ENCODE measurements at places on chromosomes 7 and 10. TPM values are rescaled to one million over a fixed set of nuclear protein-coding genes. Genes with fewer than 3 reads are reported as not detected.

DNA sequence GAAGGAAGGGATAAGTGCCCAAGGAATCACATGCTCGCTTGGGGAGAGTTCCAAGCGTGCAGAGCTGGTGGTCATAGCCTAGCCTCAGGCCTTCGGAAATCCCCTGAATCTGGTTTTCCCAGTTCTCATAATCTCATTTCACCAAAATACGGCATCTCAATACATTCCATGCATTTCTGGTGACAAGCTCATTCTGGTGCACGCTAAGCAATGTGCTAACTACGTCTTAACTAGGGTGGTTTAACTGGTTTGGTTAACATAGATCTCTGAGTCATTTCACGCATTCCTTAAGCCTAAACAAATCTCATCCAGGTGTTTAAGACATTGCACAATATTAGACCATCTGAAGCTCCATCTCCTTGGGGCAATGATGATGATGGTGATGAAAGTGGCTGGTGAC, 72.9 kb upstream of the STEAP1B start:
- H3K27ac ChIP-seq, result no peak overlapping the region
- no peaks in the 10 kb centered on the region for H3K4me1 ChIP-seq
- no peak overlapping the region for H3K4me3 ChIP-seq

ANKRD16 gene
- total RNA-seq, result 7.7 TPM

DNA sequence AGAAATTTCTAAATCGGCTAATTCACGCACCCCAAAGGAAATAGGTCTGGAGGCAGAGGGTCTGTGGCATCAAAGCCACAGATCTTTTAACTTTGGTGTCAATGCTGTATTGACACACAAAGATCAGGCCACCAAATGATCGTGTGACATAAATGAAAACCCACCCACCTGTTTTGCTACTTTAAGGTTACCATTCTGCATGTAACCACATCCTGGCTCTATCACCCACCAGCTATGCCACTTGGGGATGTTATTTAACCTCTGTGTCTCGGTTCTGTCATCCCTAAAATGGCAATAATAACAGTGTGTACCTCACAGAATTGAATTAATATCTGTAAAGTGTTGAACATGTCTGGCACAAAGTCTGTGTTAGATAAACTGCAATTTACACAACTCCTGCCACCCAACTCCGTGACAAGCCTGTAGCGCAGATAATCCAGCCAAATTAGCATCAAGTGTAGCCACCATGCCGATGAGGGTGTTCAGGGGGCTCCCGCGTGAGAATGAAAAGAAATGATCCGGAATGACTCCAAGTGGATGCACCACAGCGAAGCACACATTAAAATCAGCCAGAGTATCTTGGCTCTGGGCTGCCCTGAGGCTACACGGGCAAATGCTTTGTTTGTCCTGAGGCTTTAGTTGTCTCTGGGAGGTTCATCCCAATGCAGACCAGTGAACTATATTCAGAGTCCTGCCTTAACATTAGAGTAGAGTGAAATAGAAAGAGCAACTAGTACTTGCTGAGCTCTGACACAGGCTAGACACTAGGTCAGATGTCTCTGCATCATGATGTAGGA, 158.4 kb upstream of the NEBL start:
- H3K27ac ChIP-seq, result no peak overlapping the region
- H3K27me3 ChIP-seq, result no peaks in the 10 kb centered on the region

- no peak overlapping the region for H3K4me3 ChIP-seq
- no peaks in the 10 kb centered on the region for H3K4me1 ChIP-seq
- no peaks in the 10 kb centered on the region for H3K27me3 ChIP-seq
- peaks cover 9% of the 10 kb centered on the region for H3K36me3 ChIP-seq
These were observed 95.5 kb downstream of the UBE3C start for GRCh38 chr7:157234271-157234670.

- H3K27ac ChIP-seq, result no peak overlapping the region
- no peaks in the 10 kb centered on the region for H3K27me3 ChIP-seq
- H3K4me1 ChIP-seq, result peaks cover 3% of the 10 kb centered on the region
- DNase-seq, result no peak
- H3K36me3 ChIP-seq, result no peaks in the 10 kb centered on the region
These were observed 565.5 kb downstream of the PARD3 start for GRCh38 chr10:34249634-34250033.

- no peaks in the 10 kb centered on the region for H3K27me3 ChIP-seq
- H3K36me3 ChIP-seq, result no peaks in the 10 kb centered on the region
- H3K27ac ChIP-seq, result no peak overlapping the region
- no peak overlapping the region for H3K4me3 ChIP-seq
- DNase-seq, result no peak
These were observed 274.3 kb upstream of the MKI67 start for GRCh38 chr10:128400564-128400963.

CALHM2 gene
- total RNA-seq, result 1.2 TPM

DNA sequence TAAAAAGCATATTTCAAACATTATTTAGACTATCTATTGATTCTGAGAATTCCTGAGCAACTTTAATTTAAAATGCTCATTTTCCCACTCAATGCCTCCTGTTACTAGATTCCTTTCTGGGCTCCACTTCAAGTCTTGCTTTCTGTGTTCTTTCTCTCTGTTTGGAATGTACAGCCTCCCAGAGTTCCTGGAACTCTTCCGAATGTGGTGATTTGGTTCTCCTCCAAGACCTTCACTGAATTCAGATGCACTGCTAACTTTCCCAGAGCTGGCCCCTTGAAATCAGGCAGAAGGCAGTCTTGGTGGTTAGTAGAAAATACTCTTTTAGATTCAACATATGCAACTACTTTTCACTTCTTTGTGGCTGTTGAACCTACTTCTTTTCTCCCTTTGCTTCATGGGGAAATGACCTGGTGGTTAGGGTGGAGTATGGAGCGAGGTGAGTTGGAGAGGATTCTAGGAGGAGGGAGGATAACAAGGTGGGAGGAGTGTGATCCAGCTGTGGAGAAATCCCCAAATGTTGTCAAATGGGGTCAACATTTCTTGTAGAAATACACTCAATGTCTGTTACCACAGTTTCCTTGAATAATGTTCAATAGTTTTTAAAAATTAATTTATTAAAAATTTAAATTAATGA, 27.9 kb upstream of the CCDC7 start:
- no peaks in the 10 kb centered on the region for H3K36me3 ChIP-seq
- H3K4me1 ChIP-seq, result 0 out of 2 replicates have a peak, but pooled peaks cover 2% of the 10 kb centered on the region
- DNase-seq, result no peak

NAT16 gene
- total RNA-seq, result 0.84 TPM

Measured in H1 (cell line).